ENCODE measurements at places on chromosomes 16 and 17. TPM values are rescaled to one million over a fixed set of nuclear protein-coding genes. Genes with fewer than 3 reads are reported as not detected.

- peak; percentile 70 for DNase-seq
Observed at GRCh38 chr17:63399316-63399715, 46.8 kb downstream of the CYB561 start.

DNA sequence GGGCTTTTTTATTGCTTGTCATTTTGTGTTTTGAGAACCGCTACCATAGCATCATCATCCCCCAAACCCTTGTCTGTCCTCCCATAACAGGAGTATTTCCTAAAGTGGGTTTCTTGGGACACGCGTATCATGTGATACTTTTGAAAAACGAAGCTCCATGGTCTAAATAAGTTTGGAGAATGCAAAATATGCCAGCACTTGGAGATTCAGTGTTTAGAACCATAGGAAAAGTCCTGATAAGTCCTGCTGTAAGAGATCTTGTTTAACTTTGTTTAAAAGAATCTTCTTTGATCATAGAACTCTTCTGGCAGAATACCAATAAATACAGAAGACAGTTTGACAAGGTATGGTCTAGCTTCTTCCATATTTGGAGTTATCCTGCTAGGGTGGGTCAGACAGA is 59.3 kb downstream of the NKD1 start:
- DNase-seq = no peak

DNA sequence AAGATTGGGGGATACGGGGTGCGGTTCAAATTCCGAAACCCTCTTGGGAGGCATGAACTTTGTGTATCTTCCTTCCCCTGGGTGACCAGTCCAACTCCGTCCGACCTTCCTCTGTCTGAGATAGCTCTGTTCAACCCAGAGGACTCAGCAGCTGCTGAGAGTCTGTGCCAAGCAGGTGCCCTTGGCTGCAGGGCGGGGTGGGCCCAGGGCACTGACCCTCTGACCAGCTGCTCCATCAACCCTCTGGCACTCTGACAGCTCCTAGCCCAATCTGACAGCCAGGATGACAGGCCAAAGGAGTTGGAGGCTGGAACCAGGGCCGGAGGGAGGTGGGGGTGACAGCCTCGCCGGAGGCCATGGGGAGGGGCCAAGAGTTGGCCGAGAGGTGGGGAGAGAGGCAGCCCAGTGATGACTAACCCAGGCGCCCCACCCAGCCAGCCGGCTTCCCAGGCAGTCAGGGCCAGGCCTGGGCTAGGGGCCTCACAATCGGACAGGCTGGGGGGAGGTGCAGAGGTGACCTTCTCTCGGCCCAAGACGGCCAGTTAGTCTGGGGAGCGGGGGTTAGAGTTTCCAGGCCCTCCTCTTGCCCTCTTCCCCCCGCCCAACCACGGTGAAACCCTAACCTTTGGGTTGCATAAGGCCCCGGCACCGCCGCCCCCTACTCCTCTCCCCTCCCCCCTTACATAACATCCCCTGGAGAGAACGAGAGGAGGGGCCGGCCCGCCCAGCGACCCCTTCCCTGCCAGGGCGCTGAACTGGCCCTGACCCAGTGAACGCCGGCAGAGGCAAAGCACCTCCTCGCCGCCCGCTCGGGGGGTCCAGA is 5.0 kb upstream of the TLCD2 start:
- DNase-seq = peak; percentile 88

NOD2 gene
- total RNA-seq = not detected

- DNase-seq = no peak
Observed at GRCh38 chr17:43914451-43914850, 7.1 kb upstream of the MPP2 start.

CCL14 gene
- not detected for total RNA-seq

CES1 gene
- total RNA-seq = not detected

GRCh38 chr16:87295661-87296531 is 21.3 kb downstream of the C16orf95 start:
- no peak for DNase-seq

HEATR3 gene
- 25.3 TPM for total RNA-seq

GRCh38 chr16:2155977-2156848 is 631 bp downstream of the TRAF7 start:
- DNase-seq = peak; percentile 76

DNA sequence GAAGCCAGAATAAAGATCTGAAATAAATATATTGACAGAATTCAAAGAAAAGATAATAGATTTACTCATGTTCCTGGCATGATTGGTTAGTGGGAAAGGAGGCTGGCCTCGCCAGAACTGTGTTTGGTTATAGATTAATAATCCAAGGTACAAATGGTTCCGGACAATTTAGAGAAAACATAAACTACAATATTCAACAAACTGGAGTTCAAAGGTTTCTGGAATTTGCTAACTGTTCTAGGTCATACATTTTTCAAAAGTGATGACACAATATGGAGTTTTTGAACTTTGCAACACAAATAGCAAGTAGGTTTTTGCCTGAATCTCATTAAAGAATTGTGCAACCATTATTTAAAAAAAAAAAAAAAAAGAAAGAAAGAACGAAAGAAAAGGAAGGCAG is 251.7 kb upstream of the SALL1 start:
- DNase-seq = no peak

DNA sequence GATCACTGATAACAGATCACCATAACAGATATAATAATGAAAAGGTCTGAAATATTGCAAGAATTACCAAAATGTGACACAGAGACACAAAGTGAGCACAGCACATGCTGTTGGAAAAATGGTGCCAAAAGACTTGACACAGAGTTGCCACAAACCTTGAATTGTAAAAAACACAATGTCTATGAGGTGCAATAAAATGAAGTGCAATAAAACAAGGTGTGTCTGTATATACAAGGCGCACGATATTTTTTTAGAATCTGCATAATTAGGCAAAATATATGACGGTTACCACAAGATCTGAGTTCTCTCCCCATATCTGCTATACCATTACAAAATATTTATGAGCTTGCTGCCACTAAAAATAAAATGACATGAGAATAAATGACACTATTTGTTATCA is 171.9 kb upstream of the AXIN2 start:
- no peak for DNase-seq

GRCh38 chr16:10081201-10081940 is 100.9 kb downstream of the GRIN2A start:
- no peak for DNase-seq

DNA sequence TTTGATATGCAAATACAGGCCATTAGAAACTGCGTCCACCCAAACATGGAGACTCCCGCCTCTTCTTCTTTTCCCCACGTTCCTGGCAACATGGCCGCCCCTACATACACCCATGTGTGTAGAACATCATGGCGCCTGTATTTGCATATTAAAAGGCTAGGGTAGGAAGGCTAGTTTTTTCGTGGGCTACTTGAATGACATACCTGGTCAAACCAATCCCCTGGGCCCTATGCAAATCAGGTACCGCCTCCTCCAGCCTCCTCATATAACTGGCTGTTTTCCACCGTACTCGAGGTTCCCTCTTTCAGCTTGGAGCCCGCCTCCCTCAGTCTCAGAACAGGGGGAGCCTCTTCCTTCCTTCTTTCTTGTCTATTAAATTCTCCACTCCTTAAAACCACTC is 840 bp upstream of the CD300LB start:
- DNase-seq = no peak

SOST gene
- total RNA-seq = not detected

- DNase-seq = no peak
Observed at GRCh38 chr17:41586863-41587495, at the start of gene KRT14. KRT14 (minus strand) TSS chr17:41586895; CDS start chr17:41586834, 61 bp downstream.

DNA sequence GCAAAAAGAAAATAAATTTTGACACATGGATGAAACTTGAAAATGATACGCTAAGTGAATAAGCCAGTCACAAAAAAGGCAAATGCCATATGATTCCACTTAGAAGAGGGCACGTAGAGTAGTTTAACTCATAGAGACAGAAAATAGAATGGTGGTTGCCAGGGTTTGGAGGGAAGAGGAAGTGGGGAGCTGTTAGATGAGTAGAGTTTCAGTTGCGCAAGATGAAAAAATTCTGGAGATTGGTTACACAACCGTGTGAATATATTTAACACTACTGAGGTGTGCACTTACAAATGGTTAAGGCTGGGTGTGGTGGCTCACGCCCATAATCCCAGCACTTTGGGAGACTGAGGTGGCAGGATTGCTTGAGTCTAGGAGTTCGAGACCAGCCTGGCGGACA is 93.4 kb upstream of the TMEM132E start:
- DNase-seq = no peak

KRT25 gene
- not detected for total RNA-seq

- no peak for DNase-seq
Observed at GRCh38 chr16:84948851-84949610, 62.3 kb downstream of the ZDHHC7 start.

Measured in IMR-90 (cell line).